ENCODE measurements at places on chromosomes 2 and 18.

DNA sequence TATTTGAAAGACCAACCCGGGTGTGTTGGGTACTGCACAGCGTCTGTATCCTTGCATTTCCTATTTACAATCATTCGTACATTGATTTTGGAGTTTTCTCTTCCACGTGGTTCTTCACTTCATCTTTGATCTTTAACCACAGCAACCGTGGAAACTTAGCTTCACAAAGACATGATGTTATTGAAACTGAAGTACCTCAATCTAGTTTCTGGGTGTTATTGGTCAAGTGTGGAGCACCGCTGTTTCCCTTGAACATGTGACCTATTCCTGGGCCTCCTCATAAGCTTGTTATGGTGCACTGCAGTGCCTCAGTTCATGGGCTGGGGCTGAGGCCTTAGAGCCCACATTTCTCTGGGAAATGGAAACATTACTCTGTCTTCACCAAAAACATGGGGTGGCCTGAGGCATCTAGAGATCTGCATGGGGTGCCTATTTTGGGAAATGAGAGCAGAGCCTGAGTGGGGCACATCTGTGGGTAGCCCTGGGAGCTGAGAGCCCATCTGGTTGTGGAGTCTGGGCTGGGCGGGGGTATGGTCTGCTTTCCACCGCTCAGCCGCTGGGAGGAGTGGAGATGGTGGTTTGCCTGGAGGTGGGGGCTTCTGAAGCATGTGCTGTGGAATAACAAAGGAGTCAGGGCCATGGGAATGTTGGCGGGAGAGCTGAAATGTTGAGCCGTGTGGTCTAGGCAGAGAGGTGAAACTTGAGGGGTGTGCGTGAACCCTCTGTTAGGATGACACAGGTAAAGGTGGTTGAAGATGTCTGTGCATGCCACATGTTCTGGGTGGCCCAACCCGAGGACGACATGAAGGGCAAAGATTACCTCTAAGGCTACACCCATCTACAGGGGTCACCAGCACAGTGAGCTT, 37.4 kb downstream of the ZNF236 start:
- DNase-seq, result no peak

- DNase-seq, result no peak
Measured at GRCh38 chr2:70440621-70441020, 113.0 kb downstream of the TGFA start.

- no peak for DNase-seq
Measured at GRCh38 chr2:29431485-29431884, 316.3 kb downstream of the CLIP4 start.

DNA sequence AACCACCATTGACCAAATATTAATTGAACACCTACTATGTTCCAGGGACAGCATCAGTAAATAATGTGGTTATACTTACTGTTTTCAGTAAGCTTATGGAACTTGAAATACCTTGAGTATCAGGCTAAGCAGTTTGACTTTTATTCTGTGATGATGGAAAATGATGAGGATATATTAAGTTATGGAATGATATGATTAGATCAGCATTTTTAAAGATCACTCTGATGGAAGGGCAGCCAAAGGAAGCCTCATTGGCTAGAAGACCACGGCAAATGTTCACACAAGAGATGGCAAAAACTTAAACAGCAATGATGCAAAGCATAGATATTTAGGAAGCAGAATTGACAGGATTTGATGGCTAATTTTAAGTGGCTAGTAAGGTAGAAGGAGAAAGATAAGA, 266.9 kb upstream of the DPP10 start:
- DNase-seq, result no peak

DNA sequence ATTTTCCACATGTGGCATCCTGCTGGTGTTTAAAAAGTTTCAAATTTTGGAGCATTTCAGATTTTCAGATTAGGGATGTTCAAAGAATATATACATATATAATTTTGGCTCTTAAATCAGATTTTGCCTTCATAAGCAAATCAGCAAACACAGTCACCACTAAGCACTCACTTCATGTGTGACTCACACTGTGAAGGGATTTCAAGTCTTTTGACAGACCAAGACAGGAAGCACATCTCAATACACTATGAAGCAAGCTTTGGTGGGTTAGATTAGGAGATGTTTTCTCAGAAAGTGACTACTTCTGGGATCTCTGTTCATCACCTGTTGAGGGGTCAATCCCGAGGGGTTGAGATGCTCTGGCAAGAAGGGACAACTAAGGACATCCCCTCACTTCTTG, 227.8 kb upstream of the RBBP8 start:
- no peak for DNase-seq

DNA sequence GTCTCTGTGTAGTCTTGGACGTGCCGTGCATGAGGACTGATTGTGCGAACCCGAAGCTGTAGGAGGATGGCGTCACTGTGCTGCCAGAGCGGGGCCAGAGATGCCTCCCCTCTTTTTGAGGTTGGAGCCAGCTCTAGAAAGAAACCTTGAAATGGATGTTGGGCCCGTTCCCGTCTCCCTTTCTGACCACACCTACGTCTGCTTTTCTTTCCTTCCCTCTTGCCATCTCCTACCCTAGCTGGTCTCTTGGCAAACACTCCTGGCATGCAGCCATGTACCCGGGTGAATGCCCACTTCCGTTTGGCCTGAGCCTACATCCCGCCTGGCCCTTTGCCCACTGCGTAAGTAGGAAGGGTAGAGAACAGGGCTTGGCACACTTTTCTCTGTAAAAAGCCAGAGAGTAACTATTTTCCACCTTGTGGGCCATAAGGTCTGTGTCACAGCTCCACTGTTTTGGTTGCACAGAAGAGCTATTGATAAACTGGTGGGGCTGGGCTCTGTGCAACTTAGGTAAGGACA, 37.4 kb downstream of the SH3BP4 start:
- no peak for DNase-seq

DNA sequence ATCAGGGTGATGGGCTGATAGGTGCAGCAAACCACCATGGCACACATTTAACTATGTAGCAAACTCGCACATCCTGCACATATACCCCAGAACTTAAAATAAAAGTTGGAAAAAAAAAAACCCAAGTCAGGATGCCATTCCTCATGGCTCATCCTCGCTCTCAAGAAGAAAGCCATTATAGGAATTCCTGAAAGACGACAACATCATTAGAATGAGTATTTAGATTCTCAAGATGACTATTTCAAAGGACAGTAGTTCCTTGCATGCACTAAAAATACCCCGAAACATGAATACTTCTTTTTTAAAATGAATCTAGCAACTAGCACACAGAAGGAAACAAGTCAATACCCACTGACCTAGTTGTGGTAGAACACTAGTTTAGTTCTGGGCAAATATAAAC, 285.8 kb upstream of the REV1 start:
- no peak for DNase-seq

DNA sequence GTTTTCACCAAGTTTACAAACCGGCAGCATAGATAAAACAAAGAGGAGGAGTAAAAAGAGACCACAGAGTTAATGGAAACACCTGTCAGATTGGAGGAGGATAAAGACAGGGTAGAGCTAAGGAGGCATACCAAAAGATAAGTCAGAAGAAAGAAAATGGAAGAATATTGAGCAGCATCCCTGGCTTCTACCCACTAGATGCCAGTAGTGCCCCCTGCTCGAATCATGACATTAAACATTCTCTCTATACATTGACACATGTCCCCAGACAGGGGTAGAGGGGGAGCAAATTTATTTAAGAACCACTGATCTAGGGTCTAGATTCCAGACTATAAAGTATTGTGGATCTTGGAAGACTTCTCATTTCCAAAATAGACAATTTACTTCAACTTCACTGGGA, 159.8 kb upstream of the ETAA1 start:
- no peak for DNase-seq

GRCh38 chr2:113309655-113310387, 31.1 kb upstream of the PAX8 start:
- no peak for DNase-seq

DNA sequence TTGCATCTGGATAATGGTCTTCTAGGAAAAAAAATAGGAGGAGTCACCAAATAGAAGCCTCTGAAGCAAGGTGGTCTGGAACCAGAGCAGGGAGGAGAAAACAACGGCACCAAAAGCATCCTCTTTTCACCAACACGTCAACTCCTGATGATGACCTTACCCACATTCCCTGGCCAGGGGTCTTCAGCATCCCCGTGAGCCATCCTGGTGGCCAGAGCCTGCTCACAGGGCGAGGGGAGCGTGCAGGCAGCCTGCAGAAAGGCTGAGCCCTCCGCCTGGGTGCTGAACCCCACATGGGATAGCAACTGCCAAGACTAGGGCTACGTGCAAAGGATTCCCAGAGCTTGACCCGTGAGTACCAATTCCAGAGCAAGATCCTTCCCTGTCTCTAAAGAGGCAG, 191.0 kb downstream of the NDUFA10 start:
- DNase-seq, result no peak

GRCh38 chr2:179336782-179337534, 72.3 kb upstream of the SESTD1 start:
- DNase-seq, result no peak

GRCh38 chr2:108184419-108184818, 55.3 kb upstream of the SULT1C3 start:
- no peak for DNase-seq

DNA sequence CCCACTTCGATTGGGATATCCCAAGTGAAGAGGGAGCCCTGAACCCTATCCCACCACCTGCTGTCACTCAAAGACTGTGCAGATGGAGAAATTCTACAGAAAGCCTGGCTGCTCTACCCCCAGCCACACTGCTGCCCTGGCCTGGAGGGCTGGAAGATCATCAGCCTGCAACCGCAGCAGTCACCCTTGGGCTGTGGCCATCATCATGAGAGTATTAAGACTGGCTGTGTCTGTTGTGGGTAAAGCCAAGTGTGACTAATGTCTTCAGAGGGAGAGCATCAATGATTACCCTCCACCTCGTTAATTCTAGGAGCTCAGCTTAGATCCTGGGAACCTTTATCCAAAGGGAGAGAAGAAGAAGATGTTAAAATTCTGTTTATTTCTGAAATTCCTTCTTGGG, 221.5 kb downstream of the TFCP2L1 start:
- DNase-seq, result no peak

DNA sequence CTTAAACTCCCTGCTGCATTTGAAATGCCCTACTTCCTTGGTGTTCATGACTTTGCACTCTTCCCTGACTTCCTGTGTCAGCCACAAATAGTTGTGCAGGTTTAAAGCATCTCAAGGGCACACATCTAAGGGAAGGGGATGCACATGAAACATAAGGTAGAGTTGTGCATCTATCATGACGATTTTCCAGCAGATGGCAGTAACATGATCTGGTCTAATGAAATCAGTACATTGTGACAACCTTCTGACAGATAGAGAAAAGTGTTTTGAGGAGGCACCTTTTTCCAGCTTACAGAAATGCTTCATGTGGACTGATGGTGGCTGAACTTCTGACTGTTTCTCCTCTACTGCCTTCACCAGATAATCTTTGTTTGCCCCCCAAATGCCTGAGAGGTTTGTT, 238.9 kb downstream of the XIRP2 start:
- DNase-seq, result no peak

GRCh38 chr2:124913868-124914267, 888.8 kb downstream of the CNTNAP5 start:
- no peak for DNase-seq

DNA sequence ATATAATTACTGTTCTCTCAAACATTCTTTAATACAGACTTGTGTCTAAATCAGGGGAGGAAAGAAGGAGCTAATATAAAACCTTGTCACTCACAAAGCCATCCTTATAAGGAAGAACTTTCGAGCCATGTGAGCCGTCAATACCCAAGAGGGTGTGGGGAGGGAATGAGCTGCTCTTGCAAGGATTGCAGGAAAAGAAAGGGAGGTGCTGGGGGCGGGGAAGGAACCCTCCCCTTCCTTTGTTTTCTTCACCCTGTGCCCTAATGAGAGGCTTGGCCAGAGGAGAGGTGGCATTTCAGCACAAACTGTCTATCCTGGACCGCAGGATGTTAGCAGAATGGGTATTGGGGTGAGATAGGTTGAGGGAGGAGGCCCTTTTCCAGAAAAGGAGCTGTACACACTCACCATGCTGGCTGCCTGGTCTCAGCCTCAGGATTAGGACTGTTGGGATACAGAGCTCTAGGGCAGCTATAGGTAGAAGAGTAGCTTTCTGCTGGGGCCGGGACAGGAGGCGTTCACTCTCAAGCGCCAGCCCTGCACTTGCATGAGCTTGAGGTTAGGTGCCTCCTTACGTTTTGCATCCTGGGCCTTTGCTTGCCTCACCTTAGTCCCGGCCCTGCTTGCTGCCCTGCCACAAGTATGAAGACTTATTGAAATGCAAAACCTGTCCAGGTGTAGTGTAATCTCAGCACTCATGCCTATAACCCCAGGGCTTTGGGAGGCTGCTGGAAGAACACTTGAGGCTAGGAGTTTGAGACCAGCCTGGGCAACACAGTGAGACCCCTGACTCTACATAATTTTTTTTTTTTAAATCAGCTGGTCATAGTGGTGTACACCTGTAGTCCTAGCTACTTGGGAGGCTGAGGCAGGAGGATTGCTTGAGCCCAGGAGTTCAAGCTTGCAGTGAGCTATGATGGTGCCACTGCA, 190.5 kb downstream of the LOXHD1 start:
- no peak for DNase-seq

- no peak for DNase-seq
Measured at GRCh38 chr2:23414871-23415270, 29.9 kb downstream of the KLHL29 start.

- DNase-seq, result no peak
Measured at GRCh38 chr18:60319129-60319528, 53.4 kb downstream of the MC4R start.

DNA sequence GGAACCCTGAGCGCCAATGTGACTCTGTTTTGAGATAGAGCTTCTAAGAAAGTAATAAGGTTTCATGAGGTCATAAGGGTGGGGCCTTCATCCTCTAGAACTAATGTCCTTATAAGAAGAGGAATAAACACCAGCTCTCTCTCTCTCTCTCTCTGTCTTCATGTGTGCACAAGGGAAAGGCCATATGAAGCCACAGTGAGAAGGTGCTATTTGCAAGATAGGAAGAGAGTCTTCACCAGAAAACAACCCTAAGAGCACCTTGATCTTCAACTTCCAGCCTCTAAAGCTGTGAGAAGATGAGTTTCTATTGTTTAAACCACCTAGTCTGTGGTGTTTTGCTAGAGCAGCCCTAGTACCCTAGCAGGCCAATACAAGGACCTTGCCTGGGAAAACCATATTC, 55.8 kb downstream of the DOCK10 start:
- no peak for DNase-seq

DNA sequence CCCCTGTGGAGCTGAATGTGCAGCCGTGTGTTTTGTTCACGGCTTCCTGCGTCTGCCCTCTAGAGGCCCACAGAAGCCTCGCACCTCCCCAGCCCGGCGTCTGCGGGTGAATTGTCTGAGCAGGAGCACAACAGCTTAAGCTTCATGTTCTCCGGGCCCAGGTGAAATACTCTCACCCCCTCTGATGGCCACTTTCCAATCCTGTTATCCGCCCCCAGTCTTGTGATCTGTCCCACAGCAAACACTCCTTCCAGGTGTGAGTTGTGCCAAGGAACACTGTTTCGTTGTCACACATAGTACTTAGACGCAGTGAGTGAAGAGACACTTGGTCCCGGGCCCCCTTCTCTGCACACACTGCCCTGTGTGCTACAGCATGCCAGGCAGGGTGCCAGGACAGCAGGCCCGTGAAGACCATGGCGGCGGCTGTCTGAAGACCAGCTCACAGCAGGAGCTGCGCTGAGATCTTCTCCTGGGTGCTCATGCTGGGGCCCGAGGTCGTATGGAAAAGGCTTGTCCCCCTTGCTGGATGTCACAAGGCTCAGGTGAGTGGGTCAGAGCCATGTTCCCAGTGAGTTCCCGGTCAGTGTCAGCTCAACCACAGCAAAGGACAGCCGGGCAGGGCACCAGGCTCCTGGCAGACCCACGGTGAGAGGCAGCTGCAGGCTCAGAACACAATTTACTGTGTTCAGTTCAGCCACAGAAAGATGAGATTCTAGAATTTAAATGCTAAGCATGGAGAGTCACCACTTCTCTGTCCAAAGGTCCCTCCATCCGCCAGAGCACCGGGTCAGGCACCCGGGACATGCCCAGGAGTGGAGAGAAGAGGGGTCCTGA, 6.8 kb upstream of the PXDN start:
- no peak for DNase-seq
